ENCODE measurements at places on chromosomes 1 and 21. TPM values are rescaled to one million over a fixed set of nuclear protein-coding genes. Genes with fewer than 3 reads are reported as not detected.

The PDE4B gene
- 26.6 TPM for total RNA-seq

The YOD1 gene
- 13.0 TPM for total RNA-seq

The CD101 gene
- total RNA-seq, result 2.1 TPM

The NBPF4 gene
- not detected for total RNA-seq

The NBPF19 gene
- total RNA-seq, result 13.6 TPM

The ARHGEF11 gene
- total RNA-seq, result 24.0 TPM

The ENAH gene
- 38.6 TPM for total RNA-seq

The VSIG8 gene
- total RNA-seq, result not detected

The FMO1 gene
- total RNA-seq, result 5.7 TPM

The ST6GALNAC3 gene
- total RNA-seq, result 3.7 TPM

The ANGPTL1 gene
- 47.5 TPM for total RNA-seq

The SPRR1B gene
- not detected for total RNA-seq

The LCE2B gene
- total RNA-seq, result not detected

The HSF2BP gene
- 1.6 TPM for total RNA-seq

The LY9 gene
- not detected for total RNA-seq

The KAZN gene
- total RNA-seq, result 3.7 TPM

The DFFB gene
- total RNA-seq, result 2.1 TPM

The TIE1 gene
- 49.6 TPM for total RNA-seq

The NHLH1 gene
- total RNA-seq, result not detected

The RXRG gene
- total RNA-seq, result 39.1 TPM

The LCE1C gene
- total RNA-seq, result not detected

The RIMKLA gene
- total RNA-seq, result 0.52 TPM

The RNU1-3 gene
- under 0.01 TPM for total RNA-seq

The PDZK1IP1 gene
- total RNA-seq, result not detected

The PEAR1 gene
- 4.7 TPM for total RNA-seq

The DMRTA2 gene
- total RNA-seq, result under 0.01 TPM

The TMPRSS3 gene
- total RNA-seq, result not detected

The CDK11B gene
- 8.4 TPM for total RNA-seq

The RSPO1 gene
- total RNA-seq, result not detected

The PGBD2 gene
- 4.2 TPM for total RNA-seq

The KIF2C gene
- total RNA-seq, result 4.7 TPM

The MCOLN3 gene
- total RNA-seq, result 0.52 TPM

The PRDM16 gene
- total RNA-seq, result 4.7 TPM

The RIPK4 gene
- total RNA-seq, result under 0.01 TPM

The SLC1A7 gene
- total RNA-seq, result not detected

The OR2G2 gene
- total RNA-seq, result not detected

The MYOM3 gene
- 340 TPM for total RNA-seq

The GPR52 gene
- total RNA-seq, result 3.1 TPM

The MACO1 gene
- 16.2 TPM for total RNA-seq

The GNB1 gene
- 61.6 TPM for total RNA-seq

The NECTIN4 gene
- not detected for total RNA-seq

The RPRD2 gene
- 12.0 TPM for total RNA-seq

The NR5A2 gene
- total RNA-seq, result 4.2 TPM

The LCE1E gene
- not detected for total RNA-seq

The CD1E gene
- 0.52 TPM for total RNA-seq

All from skeletal muscle tissue (tissue), 5 donors.